ENCODE measurements at places on chromosomes 1 and 21. TPM values are rescaled to one million over a fixed set of nuclear protein-coding genes. Genes with fewer than 3 reads are reported as not detected.

RCSD1 gene
- 81.9 TPM for total RNA-seq

AUNIP gene
- 12.3 TPM for total RNA-seq

RAB7B gene
- not detected for total RNA-seq

CCSAP gene
- total RNA-seq: 11.9 TPM

All from activated T-helper 1 cell treated with anti-CD3 and anti-CD28 coated beads, Interleukin-12 subunit alpha, Interleukin-12 subunit beta, Interleukin-2, Interleukin-4 antibody, amounts not matched to agents 30 ng/mL and 10 ng/mL and 1 ng/mL, durations not matched to agents 14 hours and 24 hours and 36 hours (primary cell).